Psoas muscle (tissue), 8 donors: ENCODE measurements at places on chromosomes 5 and 9. TPM values are rescaled to one million over a fixed set of nuclear protein-coding genes. Genes with fewer than 3 reads are reported as not detected.

GRCh38 chr5:13574574-13574973 is 369.9 kb downstream of the DNAH5 start:
- no peak for DNase-seq

- peak; percentile 70 for DNase-seq
Observed at GRCh38 chr9:14779566-14780022, 57.1 kb upstream of the CER1 start.

- DNase-seq, result no peak
Observed at GRCh38 chr5:131221008-131221703, 42.7 kb upstream of the CDC42SE2 start.

GRCh38 chr5:18216016-18216415 is 581.8 kb downstream of the TAF11L14 start:
- no peak for DNase-seq

DNA sequence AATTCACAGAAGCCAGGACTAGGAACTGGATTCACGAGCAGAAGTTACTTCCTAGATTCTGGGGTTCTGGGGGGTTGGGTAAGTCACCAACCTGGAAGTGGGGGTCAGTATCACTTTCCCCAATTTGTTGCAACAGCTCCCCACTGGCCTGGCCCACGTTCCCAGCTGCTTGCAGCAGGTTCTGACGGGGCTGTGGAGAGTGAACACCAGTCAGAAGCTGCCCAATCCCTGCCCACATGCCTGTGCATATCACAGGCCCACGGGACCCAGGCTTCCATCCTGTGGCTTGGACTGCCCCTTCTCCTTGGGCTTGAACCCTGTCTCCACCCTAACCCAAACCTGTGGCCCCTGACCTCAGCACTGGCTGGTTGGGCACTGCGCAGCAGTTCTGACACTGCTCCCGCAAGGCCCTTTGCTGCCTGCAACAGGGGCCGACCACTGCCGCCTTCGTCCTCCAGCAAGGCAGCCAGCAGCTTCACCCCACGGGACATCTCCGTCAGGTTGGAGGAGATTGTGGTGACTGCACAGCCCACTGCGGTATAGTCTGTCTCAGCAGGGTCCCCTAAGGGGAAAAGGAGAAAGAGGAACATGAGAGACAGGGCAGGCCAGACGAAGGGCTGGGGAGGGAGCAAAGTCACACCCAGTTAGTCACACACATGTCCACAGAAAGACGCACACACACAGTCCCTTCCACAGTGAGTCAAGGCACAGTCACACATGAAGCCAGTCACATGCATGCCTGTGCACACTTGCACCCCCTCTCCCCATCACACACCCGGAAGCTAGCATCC is 13.1 kb downstream of the TLN1 start:
- no peak for DNase-seq

- no peak for DNase-seq
Observed at GRCh38 chr9:4475301-4475700, 15.0 kb upstream of the SLC1A1 start.

DNA sequence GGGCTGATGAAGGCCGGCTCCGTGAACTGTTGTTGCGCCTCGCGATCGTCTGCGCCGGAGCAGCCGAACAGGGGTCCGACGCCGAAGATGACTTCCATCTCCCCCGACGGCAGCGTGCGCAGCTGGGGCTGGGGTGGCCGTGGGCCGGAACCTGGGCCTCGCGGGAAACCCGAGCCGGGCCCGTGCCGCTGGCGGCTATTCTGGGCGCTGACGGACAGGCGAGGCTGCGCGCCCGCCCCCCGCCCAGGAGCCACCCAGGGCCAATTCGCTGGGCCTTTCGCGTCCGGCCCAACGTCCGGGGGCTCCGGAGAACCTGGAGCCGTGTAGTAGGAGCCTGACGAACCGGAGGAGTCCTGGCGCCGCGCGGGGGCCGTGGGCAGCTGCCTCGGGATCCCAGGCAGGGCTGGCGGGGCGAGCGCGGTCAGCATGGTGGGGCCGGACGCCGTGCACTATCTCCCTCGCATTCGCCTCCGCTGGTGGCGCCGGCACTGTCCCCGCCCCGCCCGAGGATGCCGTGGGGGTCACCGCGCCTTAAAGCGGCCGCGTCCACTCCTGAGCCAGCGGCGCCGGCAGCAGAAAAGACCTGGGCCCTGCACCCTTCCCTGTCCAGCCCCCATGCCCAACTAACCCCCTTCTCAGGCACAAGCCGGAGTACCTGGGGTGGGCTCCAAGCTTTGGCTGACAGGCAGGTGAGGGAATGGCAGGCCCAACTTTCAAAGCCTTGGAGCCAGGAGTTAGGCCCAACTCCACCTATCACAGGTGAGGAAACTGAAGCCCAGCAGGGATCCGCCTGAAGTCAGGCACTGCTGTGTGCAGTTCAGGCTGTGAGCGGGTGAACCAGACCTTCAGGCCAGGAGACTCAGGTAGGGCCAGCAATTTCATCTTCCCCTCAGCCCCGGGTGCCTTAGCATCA is at the start of gene PROB1:
PROB1 (minus strand) TSS at position 451 of the 913 bp plus-strand sequence; CDS start at position 428, 23 bp downstream.
- peak; percentile 90 for DNase-seq

DNA sequence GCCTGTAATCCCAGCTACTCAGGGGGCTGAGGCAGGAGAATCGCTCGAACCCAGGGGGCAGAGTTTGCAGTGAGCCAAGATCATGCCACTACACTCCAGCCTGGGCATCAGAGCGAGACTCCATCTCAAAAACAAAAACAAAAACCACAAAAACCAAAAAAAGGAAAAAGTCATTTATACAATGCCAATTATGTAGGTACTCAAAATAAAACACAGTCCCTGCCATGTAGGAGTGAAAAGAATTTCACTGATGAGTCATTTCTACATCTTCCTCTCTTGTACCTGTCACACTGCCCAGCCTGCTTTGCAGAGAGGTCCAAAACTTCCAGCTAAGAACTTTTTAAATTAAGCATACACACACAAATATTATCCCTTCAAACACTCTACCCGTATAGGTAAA is 215.8 kb downstream of the EPB41L4A start:
- DNase-seq, result no peak

ARL10 gene
- 6.4 TPM for total RNA-seq

DNA sequence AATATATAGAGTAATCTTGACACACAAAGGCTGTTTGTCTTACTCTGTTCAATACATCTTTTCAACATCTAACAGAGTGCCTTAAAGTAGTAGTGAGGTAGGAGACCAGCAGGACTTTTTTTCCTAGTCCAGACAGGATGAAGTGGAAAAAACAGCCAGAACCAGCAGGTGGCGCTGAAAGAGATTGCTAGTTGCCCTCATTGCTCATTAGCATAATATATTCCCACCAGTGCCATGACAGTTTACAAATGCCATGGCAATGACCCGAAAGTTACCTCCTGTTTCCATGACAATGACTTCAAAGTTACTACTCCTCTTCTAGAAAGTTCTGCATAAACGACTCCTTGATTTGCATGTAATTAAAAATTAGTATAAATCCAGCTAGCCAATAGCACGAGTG is 387.4 kb downstream of the ACTL7B start:
- peak; percentile 61 for DNase-seq

FGF18 gene
- total RNA-seq, result 0.28 TPM

GRCh38 chr9:70618784-70619183 is 204.3 kb upstream of the KLF9 start:
- DNase-seq, result peak; percentile 88

PTPN3 gene
- total RNA-seq, result 46.5 TPM

C5orf22 gene
- total RNA-seq, result 32.4 TPM

FRMPD1 gene
- total RNA-seq, result 6.1 TPM

EDIL3 gene
- total RNA-seq, result 0.15 TPM

DNA sequence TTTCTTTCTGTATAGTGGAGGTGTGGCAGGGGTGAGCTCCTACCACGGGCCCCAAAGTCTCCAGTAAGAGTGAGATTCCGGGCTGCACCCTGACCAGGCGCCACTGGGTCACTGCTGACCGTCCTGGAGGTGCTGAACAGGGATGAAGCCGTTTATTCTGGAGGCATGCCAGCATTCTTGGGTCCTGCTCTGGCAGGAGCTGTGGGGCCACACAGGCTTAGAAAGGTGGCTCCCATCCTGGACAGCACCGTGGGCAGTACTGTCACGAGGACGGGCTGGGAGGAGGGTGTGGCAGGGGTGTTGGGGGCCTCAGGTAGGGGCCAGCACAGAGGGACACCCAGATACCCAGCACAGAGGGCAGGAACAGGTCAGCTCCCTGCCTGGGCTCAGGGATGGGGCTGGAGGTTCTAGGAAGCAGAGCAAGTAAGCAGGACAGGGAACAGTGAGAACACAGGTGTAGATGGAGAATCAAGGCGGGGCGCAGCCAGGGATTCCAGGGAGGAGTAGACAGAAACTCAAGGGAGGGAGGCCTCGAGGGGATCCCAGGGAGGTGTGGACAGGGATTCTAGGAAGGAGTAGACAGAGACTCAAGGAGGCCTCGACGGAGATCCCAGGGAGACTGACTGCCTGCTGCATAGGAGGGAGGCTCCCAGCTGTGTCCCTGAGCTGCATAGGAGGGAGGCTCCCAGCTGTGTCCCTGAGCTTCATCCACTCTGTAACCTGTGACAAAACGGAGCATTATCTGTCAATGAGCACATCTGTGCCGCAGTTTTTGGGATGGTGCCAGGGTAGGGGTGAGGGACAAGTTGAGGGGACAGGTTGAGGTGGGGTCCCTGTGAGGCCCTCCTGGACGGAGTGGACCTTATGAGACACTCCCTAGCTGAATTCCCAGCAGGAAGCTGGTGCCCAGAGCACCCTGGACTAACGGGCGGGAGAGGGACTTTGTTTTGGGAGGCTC is 1.1 kb upstream of the PLEKHG4B start:
- DNase-seq, result no peak

DNA sequence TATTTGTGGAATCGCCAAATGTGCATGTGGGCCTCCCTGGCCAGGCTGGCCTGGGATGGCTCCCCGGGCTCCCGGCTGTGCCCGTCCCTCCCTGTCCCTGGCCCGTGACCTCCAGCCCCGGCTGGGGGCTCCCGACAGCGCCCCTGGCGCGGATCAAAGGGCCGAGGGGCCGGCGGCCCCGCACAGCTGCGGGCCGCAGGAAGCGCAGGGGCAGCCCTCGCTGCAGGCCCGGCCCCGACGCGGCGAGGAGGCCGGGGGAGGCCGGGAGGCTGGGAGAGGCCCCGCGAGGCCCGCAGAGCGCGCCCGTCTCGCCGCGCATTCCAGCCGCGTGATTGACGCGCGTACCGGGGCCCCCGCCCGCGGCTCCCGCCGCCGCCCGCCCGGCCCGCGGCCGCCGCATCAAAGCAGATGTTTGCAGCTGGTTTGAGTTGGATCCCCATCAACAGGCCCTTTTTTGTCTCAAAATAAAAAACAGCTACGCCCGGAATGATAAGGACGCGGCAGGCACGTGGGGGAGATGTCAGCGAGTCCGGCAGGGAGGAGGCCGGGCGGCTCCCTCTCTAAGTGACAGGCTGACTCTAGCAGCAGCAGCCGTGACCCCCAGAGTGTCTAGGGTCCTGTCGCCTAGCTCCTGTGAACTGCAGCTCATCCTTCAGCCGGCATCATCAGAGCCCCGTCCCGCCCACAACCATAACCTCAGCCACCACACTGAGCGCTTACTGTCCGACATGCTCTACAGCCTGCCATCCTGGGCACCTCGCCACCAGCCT is 69.4 kb downstream of the LMX1B start:
- no peak for DNase-seq

DNA sequence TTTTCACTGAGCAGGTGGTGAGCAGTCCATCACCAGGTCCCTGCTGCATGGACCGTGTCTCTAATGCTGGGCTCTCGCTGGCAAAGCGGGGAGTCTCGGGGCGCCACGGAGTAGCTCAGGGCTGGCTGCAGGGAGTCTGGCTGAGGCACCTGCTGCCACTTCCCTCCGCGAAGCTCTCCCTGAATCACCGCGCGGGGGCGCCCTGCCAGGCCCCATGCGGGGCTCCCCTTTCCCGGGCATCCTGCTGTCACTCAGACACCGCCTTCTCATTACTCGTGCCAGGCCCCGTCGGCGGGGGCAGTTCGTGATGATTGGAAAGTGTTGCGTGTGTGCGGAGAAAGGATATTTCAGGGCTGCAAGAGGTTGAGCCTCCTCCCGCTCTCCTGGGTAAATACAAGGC is 335.8 kb downstream of the IRX2 start:
- DNase-seq, result no peak

ZNF483 gene
- total RNA-seq, result 0.48 TPM

GRCh38 chr9:83966209-83966582 is 13.8 kb downstream of the HNRNPK start:
- DNase-seq, result no peak

DNA sequence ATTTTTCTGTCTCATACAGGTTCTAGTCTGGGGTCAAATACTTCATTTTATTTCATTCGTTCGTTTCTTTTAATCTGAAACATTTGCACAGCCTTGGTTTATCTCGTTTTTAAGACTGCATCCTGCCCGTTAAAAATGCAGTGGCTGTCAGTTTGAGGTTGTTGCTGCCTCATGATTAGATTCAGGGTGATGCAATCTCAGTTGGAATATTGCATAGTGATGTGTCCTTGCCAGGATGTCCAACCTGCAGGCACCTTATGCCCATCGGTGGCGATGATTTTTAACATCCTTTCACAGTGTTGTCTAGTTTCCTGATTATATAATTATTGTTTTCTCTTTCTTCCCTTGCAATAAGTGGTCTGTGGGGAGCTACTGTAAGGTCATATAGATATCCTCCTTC is 45.1 kb downstream of the SH3GL2 start:
- no peak for DNase-seq

DNA sequence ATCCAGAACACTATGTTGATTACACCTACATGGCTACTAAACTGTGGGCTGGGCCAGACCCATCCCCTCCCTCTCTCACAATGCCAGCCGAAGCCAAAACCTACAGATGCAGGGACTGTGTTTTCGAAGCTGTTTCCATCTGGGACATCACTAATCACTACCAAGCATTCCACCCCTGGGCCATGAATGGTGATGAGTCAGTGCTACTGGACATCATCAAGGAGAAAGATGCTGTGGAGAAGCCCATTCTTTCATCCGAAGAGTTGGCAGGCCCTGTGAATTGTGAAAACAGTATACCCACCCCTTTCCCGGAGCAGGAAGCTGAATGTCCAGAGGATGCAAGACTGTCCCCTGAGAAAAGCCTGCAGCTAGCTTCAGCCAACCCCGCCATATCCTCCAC is 65.0 kb downstream of the ZNF462 start:
- no peak for DNase-seq

- no peak for DNase-seq
Observed at GRCh38 chr9:114694146-114694545, 12.2 kb upstream of the TEX48 start.

DNA sequence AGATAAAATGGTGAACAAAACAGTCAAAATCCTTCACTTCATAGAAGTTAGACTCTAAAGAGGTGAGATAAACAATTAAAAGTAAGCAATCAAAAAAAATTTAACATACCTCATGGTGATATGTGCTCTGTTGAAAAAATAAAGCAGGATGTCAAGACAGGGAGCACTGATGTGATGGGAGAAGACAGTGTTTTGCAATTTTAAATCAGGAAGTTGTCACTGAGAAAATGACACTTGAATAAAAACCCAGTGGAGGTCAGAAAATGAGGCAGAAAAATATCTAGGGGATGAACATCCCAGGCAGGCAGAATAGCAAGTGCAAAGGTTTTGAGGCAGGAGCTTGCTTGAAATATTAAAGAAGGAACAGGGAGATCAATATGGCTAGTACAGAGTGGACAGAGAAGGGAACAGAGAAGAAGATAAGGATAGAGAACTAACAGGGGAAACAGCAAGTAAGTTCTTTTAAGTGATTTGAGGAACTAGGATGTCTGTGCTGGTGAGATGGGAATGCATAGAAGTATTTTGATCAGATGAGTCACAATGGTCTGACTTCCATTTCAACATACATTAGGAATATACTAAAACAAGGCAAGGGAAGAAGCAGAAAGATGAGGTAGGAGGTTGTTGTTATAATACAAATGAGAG is 130.4 kb downstream of the CHSY3 start:
- DNase-seq, result no peak

CDK9 gene
- total RNA-seq, result 46.1 TPM

AK1 gene
- total RNA-seq, result 854 TPM
